ENCODE measurements at places on chromosomes 3 and 15.

- DNase-seq, result no peak
These were observed 303.3 kb upstream of the ATP10A start for GRCh38 chr15:26166429-26166828.

DNA sequence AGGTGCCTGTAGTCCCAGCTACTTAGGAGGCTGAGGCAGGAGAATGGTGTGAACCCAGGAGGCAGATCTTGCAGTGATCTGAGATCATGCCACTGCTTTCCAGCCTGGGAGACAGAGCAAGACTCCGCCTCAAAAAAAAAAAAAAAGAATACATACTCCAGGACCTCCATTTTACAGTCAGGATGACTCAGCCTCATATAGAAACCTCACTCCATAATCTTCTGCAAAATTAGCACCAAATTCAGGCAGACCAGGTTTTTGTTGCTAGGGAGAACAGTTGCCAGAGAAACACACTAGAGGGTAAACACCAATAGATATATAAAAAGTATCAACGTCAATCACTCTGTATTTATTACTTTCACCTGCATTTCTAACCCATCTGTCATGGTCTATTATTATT lies 28.3 kb upstream of the AP3B2 start:
- no peak for DNase-seq

DNA sequence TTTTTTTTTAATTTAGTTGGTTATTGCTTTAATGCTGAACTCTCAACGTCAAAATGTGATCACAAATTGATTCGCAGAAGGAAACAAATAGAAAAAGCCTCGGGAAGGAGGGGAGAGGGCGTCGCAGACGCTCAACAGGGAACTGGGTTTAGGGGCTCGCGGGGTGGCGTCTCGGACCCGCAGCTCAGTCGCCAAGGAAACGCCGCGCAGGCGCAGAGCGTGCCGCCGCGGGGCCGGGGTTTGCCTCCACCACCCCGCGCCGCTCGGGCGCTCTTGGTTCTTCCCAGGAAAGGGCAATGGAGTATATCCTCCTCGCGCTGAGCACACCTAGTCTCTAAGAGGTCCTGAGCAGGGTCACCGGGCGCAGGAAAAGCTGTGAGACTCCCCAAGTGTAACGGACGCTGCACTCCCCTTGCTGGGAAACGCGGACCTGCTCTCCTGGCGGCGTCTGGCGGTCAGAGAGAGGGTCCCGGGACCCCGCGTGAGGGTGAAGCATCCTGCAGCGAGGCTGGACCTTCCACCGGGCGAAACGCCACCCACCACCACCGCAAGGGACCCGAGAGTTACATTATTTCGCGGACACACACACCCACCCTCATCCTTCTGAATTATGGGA lies 753 bp downstream of the PLCH1 start:
- DNase-seq, result peak; percentile 72

DNA sequence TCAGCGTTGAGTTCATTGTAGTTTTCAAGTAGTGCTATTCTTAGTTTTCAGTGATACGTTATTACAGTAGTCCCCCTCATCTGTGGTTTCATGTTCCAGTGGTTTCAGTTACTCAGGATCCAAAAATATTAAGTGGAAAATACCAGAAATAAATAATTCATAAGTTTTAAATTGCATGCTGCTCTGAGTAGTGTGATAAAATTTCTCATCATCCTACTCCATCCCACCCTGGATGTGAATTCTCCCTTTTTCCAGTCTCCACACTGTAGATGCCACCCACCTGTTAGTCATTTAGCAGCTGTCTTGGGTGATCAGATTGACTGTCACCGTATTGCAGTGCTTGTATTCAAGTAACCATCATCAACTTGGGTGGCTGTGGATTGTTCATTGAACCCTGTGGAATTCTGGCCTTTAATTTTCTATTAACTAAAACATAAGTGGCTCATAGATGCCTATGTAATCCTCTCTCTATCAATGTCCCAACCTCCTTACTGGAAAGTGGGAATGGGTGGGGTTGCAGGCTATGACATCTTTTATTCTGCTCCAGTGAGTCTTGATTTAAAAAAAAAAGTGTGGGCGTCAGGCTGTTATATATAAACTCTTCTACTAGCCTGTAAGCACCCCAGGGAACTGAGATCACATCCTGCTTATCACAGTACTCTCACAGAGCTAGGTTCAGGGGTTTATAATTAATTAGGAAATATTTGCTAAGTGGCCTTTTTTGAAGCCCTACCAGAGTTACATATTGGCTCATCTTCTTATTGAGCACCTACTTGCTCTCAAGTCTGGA lies 97.5 kb downstream of the CFAP20DC start:
- DNase-seq, result no peak

DNA sequence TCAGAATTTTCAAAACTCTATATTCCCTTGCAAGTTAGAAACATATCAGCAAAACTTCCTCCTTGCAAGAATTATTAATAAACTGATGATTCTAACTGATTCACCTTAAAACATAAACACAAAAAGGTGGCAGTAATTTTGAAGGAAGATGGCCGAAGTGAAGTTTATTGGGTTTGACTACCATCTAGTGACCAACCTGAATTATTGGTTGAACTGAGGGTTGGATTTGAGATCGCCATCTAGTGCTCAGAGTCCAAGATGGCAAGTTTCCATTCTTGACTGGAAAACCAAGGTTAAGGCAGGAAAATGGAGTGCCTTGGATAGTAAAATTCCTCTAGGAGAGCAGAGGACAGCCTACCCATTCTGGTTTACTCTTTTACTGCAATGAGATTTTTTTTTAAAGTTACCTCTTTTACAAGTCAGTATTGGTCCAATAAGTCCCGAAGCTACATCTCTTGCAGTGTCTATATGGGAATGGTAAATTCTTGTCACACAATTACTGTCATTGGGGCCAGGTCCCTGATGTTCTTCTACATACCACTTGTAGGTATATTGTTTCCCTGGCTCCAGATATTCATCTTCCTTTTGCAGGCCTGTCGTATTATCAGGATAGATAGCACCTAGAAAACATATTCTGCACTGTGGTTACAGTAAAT lies 51.6 kb upstream of the CP start:
- peak; percentile 83 for DNase-seq

- no peak for DNase-seq
These were observed 82.8 kb upstream of the ABHD17C start for GRCh38 chr15:80612118-80612823.

DNA sequence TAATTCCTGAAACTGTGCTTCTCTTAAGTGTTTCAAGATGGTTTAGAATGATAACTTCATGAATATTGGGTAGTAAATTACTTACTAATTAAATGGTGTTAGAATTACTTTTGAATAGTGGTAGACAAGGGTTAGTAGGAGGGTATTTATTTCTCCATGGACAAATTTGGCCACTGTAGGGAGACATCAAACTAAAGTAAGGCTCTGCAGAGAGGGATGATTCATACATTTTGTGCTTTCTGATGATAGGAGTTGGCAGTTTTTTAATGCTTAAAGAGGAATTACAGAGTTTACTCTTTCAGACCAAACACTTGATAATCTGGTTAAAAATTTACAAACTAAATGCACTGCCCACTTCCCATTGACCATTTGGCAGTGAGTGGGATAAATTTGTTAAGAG lies 127.6 kb downstream of the NAALADL2 start:
- DNase-seq, result no peak

DNA sequence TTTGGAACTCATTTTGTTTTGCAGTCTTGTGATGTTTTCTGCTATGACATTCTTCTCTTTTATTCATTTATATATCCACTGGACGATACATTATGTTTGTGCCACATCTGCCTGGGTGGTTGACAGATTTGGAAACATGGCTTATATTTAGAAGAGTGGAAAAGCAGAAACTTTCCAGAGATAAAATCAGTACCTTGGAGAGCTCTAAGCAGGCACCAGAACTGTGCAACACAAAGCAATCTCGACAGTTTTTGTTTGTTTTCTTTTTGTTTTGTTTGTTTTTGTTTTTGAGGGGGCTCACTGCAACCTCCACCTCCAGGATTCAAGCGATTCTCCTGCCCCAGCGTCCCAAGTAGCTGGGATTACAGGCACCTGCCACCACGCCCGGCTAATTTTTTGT lies 45.5 kb downstream of the SYN2 start:
- DNase-seq, result no peak

- peak; percentile 54 for DNase-seq
These were observed 15.4 kb upstream of the RFC4 start for GRCh38 chr3:186821429-186822387.

GRCh38 chr15:90362936-90363212 lies 10.8 kb downstream of the ZNF774 start:
- no peak for DNase-seq

- no peak for DNase-seq
These were observed 126.9 kb upstream of the CNTN4 start for GRCh38 chr3:1971780-1972179.

DNA sequence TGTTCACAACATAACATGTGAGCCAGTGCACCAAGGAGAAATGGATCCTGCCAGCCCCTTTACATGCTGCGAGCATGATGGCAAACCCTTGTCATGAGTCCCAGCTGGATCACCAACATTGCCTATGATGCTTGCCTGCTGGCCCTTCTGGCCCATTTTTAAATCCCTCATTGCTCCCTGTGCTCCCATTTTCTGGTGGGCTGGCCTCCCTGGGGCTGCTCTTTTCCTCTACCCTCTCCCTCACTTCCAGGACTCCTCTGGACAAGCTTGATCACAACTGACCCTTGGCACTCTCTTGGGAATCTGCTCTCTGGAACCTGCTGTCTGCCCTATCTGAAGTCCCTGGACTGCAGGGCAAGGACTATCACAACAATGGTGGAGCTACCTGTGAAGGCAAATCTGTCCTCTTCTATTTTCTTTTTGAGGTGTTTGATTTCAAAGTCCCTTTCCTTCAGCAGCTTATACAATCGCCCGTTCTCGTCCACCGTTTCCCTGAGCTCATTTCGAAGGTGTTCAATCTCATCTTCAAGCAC lies 16.3 kb downstream of the CCDC13 start:
- no peak for DNase-seq

- DNase-seq, result no peak
These were observed 503.0 kb upstream of the PROK2 start for GRCh38 chr3:72287956-72288355.
